GM19239 (cell line): ENCODE measurements at places on chromosomes 6 and 20.

DNA sequence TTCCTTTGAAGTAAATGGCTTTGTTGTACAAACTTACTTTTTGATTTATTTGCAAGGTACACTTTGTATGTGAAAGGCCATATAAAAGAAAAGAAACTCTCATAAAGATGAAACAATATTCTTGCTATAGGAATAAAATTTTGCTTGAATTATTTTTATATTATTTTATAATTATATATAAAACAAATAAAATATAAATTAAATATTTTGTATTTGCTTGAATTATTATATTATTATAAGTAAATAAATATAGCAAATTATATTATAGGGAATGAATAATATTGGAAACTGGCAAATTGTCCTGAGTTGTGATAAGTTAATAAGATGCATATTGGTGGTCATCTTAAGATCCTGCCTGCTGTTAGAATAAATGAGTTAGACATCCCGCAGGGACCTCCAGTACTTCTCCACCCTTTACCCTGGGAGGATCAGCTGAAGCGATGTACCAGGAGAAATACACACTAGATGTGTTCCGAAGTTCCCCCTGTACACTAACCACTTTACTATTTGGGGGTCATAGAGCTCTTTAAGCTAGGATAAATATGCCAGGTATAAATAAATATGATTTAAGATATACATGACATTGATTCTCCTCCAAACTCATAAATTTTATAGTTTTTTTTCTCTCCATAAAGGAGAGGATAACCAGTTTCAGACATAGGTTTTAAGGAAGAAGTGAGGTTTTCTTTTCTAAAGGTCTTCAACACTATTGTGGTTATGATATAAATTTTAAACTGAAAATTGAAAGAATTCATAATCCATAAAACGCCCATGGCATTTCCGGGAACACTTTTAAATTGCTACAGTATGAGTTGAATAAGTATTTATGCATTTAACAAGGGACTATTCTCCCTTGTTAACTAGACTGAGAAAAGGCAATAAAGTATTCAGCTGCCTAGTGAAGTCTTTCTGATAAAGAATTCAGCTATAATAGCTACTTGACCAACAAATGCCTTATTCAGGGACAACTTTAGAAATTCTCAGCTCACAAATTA, 486.3 kb upstream of the MARCKS start:
- DNase-seq = no peak

DNA sequence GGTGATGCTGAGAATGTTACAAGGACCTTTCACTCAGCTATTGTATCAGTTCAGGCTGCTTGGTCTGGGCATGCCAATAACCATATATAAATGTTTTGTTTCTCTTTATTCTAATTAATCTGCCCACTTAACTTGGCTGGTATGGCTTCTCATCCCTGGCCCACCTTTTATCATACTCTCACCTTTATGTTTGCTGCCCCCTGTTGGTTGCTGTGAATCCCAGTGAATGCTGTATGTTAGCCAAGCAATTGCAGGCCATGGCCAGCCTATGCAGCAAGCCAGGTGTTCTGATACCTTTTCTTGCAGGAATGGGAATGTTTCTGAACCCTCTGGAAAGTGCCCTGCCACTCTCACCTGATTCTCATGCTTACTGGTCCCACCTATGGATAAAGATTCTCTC, 54.6 kb downstream of the PCSK2 start:
- no peak for DNase-seq

DNA sequence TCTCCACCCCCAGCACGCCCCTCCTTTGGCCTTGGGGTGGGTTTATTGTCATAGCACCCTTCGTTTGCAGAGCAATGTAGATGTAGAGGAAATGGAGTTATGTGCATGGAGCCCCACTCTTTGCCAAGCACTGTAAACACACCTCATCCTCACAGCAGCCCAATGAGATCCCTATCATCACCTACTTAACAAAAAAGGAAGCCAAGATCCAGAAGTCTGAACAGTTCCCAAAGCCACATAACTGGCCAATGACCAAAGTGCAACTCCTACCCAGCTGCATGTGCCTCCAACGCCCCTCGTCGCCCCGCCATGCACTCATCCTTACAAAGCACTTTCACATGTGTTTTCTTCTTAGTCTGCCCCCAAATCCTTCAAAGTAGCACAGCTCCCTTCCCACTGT, 21.8 kb upstream of the FOXQ1 start:
- no peak for DNase-seq

DNA sequence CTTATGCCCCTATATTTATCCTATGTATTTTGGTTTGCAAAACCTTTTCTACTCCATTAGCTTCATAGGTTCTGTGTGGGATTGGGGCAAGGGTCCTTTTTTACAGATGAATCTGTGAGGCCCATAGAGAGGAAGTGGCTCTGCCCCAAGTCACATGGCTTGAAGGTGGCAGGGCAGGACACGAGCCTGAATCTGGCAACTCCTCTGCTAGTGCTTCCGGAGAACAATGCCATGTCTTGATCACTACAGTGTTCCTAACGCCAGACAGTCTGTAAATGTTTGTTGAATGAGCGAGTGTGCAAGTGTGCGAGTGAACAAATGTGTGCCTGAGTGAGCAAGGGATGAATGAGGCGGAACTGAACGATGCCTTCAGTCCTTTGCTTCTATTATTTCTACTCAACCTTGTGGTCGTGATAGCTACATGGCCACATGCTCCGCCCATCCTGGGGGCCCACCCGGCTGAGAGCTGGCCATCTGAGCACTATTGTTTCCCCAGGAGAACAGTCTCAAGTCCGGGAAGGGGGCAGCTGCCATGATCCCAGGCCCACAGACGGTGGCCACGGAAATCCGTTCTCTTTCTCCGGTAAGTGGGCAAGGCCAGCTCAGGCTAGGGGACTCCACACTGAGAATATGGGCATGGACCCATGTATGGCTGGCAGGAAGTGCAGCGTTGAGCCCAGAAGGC, 17.8 kb upstream of the AAR2 start:
- DNase-seq = no peak

- DNase-seq = no peak
Observed at GRCh38 chr20:63116412-63117106, 99.4 kb downstream of the YTHDF1 start.

GRCh38 chr6:158642097-158642601, 2.4 kb downstream of the DYNLT1 start:
- no peak for DNase-seq

DNA sequence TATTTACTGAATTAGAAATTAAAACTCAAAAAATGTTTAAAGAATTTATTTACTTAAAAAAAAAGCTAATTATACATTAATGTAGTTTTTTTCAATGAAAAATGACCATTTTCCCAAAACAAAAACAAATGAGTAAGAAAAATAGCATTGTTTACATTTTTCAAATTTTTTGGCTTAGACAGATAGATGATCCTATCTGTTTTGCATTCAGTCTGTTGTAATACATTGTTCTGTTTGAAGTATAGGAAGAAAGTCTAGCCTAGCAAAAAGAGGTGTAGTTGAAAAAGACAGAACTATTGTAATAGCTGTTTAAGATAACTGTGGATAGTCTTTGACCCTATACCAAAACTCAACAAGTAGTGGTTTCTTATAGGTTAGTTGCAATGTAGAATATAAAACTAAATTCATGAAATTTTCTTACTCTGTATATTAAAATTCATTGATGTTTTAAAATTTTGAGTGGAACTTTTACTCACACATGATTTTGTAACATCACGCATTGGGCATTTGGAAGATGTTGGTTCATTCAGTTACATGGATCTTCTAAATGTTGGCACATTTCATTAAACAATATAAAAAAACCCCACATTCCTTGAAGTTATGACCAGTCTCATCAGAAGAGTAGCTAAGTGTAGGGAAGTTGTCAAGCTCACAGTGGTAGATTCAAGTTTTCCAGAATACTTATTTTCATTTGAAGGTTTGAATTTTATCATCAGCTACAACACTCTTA, 62.0 kb downstream of the KCNS1 start:
- DNase-seq = no peak

DNA sequence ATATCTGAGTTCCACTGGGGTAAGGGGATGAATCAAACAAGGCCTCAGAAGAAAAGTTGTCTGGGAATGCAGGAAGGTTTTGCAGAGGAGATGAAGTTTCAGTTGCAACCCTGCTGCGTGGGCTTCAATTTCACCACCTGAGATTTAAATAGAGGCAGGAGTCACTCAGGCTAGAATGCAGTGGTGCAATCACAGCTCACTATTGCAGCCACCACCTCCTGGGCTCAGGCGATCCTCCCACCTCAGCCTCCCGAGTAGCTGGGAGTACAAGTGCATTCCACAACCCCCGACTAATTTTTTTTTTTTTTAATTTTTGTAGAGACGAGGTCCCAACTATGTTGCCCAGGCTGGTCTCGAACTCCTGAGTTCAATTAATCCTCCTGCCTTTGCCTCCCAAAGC, 1.5 kb upstream of the ZNF165 start:
- DNase-seq = no peak

- no peak for DNase-seq
Observed at GRCh38 chr6:24694198-24694597, 24.8 kb downstream of the C6orf62 start.

GRCh38 chr6:18845896-18846295, 458.7 kb downstream of the RNF144B start:
- DNase-seq = no peak

- no peak for DNase-seq
Observed at GRCh38 chr6:80550281-80550680, 443.8 kb downstream of the BCKDHB start.

DNA sequence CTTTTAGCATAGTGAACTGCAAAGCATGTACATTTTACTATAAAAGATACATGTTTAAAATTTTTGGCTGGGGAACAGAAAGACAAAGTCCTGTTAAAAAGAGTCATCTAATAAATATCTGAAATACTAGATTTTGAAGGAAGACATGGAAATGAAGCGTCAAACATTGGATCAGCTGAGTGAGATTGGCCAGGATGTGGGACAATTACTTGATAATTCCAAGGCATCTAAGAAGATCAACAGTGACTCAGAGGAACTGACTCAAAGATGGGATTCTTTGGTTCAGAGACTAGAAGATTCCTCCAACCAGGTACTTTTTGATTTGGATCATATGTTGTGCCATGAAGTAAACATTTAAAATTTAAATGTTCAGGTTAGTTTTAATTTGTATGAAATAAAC, 162.3 kb downstream of the UTRN start:
- no peak for DNase-seq

DNA sequence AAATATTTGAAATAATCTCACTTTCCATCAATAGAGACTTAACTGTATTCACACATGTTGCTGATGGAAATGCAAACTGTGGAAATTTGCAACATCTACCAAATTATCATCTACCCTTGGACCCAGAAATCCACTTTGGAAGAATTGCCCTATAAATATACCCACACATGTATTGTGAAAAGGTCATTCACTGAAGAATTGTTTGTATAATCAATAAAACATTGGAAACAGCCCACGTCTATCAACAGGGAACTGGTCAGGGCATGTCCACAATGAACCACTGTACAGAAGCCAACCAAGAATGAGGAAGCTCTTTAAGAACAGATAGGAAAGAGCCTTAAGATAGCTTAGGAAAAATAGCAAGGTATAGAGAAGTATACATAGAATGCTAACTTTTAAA, 36.2 kb downstream of the PXDC1 start:
- no peak for DNase-seq

GRCh38 chr6:378958-379409, 12.6 kb upstream of the IRF4 start:
- DNase-seq = no peak
